ENCODE measurements at places on chromosomes 4 and X. TPM values are rescaled to one million over a fixed set of nuclear protein-coding genes. Genes with fewer than 3 reads are reported as not detected.

The PGAM4 gene
- not detected for total RNA-seq

The SLC4A4 gene
- total RNA-seq = 63.1 TPM

The NSUN7 gene
- 13.3 TPM for total RNA-seq

The USP17L22 gene
- not detected for total RNA-seq

The ALAS2 gene
- 197 TPM for total RNA-seq
